ENCODE measurements at places on chromosomes 1 and 21.

- DNase-seq = no peak
Measured at GRCh38 chr1:226372885-226373284, 35.0 kb downstream of the PARP1 start.

DNA sequence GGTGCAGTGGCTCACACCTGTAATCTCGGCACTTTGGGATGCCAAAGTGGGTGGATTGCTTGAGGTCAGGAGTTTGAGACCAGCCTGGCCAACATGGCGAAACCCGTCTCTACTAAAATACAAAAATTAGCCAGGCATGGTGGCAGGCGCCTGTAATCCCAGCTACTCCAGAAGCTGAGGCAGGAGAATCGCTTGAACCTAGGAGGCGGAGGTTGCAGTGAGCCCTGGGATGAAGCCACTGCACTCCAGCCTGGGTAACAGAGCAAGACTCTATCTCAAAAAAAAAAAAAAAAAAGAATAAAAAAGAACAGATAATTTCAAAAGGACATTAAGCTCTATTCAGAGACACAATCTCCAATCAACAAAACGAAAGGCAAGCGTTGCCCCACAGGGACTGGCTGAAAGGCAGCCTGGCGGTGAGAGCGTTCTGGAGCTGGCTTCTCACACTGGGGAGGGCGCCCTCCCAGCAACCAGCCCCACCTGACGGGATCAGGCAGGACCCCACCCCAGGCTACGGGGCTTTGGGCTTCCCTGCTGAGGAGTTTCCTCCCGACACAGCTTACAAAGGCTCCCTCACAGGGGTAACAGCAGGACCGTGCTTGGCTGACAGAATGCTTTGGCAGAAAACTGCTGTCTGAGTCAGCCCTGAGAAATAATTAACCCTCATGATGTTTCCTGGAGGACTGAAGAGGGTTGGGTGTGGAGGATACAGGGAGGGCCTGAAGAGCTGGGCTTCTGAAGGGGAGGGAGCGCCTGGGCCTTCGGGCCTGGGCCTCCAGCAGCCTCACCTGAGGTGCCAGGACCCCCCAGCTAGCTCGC lies 31.1 kb upstream of the SRP9 start:
- DNase-seq = no peak

DNA sequence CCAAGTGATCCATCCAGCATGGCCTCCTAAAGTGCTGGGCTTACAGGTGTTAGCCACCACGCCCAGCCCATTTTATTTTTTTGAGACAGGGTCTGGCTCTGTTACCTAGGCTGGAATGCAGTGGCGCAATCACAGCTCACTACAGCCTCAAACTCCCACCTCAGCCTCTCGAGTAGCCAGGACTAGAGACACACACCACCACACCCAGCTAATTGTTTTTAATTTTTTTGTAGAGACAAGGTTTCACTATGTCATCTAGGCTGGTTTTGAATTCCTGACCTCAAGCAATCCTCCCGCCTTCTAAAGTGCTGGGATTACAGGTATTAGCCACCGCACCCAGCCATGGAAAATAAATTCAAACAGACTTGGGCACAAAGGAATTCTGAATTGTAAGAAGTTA lies 31.9 kb downstream of the PUM1 start:
- no peak for DNase-seq

- DNase-seq = no peak
Measured at GRCh38 chr1:66286307-66286706, 247.6 kb upstream of the SGIP1 start.

- DNase-seq = no peak
Measured at GRCh38 chr1:206737729-206738201, 32.8 kb upstream of the IL19 start.

- DNase-seq = no peak
Measured at GRCh38 chr1:14686701-14687100, 88.2 kb downstream of the KAZN start.

DNA sequence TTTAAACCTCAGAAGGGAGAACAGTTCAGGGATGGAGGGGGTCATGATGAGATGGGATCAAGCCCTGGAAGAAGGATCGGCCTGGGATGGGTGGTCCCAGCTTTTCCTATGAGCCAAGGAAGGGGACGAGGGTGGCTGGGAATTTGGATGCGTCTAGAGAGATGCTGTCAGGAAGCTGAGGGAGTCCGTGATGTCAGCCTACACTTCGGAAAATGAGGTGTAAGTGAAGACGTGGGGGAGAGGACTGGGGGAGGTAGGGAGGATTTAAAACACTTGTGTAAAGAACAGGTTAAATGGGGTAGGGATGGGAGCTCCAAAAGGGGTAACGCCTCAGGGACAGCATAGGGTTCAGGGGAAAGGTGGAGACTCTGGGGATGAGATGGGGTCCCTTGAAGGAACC lies 27.5 kb downstream of the DLGAP3 start:
- no peak for DNase-seq

DNA sequence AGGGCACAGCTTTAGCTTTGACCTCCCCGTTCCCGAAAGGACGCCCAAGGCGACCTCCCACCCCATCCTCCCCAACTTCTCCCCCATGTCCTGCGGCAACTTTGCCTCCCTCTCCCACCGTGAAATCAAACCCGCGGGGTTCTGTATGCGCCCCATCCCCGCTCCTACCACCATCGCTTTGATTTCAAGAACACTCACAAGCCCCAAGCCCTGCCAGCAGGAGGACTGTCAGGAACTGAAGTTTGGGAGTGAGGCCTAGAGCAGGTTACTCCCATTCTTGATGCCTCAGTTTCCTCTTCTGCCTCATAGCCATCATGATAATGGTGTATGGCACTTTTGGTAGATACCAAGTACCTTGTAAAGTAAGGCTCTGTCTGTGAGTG lies 2.3 kb downstream of the PTPRU start:
- DNase-seq = no peak

- no peak for DNase-seq
Measured at GRCh38 chr21:27388825-27389224, 421.9 kb upstream of the ADAMTS5 start.

- DNase-seq = no peak
Measured at GRCh38 chr1:22878626-22879025, 94.0 kb downstream of the LACTBL1 start.

DNA sequence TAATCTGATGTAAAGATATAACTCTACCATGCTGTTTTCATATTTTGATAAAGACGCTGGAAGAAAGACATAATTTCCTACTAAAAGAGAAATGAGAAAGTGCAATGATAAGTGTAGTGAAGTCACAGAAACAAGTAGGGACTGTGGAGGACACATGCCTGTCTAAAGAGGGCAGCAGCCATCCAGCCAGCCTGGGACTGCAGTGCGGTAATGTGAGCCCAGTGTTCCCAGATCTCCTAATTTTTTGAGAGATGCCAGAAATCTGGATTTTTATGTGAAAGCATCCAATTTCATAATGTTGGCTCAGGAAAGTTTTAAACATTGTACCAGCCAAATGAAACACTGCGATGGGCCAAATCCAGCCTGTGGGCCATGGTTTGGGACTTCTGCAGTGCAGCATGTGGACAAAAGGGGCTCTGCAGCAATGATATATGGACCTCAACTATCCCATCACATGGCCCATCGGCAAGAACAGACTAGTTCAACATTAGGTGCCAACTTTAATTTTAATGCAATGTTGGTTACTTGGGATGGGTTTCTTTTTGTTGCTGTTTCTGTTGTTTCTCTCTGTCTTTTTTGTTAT lies 329.5 kb downstream of the LTN1 start:
- no peak for DNase-seq
